ENCODE measurements at places on chromosomes 6 and 20.

DNA sequence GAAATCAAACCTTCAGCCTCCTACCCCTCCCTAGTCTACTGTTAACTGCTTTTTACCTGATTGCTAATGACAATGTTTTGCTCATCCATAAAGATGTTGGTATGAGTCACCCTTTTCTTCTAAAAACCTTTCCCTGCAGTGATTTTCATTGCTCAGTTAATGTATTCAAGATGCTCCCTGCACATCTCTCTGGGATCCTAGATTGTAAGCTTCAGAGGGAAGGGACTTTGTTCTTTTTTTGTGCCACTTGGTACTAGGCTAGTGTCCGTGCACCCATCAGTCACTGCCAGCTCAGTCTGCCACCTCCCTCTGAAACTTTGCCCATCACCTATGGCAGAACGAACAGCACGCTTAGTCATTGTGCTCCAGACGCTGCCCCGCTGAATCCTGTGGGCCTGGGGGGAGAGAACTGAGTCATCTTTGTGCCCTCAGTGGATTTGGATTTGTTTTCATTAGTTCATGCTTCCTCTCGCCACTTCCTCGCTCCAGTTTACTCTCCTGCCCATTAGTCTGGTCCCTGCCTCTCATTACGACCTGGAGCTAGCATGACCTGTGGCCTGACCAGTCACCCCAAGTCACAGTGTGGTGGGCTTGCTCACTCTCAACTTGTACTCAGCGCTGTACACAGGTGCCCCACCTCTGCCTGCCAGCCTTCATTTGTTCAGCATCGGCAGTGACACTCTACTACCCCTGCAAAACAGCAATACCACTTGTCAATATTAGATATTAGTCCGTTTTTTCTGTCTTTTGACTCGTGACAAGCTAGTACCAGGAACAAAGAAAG is 78.0 kb upstream of the TMEM181 start:
- no peak for DNase-seq

- no peak for DNase-seq
Measured at GRCh38 chr20:58877976-58878360, 25.5 kb downstream of the GNAS start.

GRCh38 chr6:22059126-22059525 is 237.7 kb downstream of the PRL start:
- DNase-seq: no peak

DNA sequence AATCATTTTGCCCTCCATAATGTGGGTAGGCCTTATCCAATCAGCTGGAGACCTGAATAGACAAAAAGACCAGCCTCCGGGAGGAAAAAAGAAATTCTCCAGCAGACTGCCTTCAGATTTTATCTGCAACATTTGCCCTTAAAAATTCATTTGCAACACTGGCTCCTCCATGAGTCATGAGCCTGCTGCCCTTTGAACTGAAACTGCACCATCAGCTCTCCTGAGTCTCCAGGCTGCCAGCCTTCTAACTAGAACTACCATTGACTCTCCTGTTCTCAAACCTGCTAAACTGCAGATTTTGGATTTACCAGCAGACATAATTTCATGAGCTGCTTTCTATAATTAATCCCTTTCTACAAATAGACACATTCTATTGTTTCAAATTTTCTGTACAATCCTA is 223.9 kb upstream of the THEMIS start:
- no peak for DNase-seq

DNA sequence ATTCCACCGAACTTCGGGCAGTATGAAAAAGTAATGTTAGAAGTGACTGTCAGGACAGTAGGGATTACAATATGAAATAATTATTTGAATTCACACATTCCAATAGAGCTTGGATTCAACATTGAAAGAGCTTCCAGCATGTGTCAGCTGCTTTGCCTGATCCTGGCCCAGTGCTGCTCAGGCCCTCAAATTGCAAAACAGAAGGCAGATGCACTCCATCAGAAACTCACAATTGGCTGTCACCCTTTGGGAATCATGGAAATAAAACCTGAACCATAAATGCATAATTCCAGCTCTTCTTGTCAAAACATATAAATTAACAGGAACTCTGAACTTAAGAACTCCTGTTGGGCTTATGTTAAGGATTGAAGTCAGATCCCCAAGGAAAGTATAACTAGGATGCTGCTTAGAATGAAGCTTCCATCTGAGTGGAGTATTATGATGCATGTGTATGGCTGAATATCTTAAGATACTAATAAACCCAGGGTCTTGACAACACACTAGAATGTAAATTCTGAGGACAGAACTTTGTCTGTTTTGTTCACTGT is 1.8 kb upstream of the NDUFAF4 start:
- no peak for DNase-seq

DNA sequence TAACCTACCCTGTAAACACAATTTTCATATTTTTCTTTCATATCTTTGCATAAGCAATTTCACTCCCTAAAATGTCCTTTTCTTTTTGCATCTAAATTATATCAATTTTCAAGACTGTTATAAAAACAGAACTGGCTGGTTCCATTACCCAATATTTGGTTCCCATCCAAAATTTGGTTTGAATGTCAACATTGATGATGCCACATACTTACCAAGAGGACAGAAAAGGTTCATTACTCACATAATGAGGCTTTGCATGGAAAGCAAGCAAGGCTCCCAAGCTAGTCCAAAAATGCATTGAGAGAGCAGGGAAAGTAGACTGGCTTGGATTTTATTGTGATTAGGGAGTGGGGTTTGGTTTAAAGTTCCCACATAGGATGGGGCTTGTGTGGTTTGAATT is 144.4 kb upstream of the AKIRIN2 start:
- DNase-seq: no peak

DNA sequence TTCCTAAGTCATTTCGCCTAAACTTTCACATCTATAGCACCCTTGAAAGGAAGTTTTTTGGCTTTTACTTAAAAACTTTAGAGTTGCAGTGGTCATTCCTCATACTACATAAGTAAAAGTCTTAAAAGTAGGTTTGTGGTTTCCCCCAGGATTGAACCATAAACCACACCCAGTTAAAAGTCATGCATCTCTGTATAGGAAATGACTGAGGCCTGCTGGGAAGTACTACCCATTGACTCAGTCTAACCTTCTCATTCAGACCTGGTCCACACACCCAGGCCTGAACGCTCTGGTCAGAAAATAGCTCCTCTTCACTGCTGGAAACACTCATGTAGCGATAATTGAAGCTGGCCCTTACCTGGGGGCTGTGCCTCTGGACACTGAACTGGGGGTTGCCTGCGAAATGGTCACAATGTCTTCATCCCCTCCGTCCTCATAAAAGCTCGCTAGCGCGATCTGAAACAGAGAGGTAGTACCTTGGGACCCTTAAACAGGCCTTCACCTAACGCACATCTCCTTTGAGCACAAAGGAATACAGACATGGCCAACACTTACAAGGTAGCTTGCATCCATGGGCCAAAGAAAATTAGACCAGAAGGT is 2.6 kb downstream of the NSFL1C start:
- DNase-seq: peak; percentile 74

GRCh38 chr6:104688283-104688969 is 171.3 kb downstream of the HACE1 start:
- no peak for DNase-seq

DNA sequence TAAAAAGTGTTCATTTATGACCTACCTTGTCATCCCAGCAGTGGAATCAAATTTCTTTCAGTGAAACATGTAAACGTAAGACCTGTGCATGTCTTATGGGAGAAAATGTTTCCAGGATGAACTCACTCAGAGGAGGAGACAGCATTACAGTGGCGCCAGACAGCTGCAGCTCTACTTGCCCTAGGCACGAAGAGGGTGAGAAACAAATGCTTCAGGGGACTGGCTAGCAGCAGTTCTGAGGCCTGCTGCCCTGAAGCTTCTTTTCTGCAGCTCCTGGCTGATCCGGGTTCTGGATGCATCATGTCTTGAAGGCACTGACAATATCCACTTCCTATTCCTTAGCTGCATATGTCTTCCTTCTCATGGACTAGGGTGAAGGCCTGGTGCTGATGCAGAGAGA is 120.2 kb downstream of the QRSL1 start:
- no peak for DNase-seq

GRCh38 chr6:50049829-50050228 is at the start of gene DEFB112:
TSS of gene DEFB112 (minus strand) at chr6:50049929. CDS start at chr6:50049869, 60 bp downstream.
- DNase-seq: no peak

GRCh38 chr6:28981431-28981832 is 23.7 kb downstream of the ZNF311 start:
- DNase-seq: peak; percentile 77

DNA sequence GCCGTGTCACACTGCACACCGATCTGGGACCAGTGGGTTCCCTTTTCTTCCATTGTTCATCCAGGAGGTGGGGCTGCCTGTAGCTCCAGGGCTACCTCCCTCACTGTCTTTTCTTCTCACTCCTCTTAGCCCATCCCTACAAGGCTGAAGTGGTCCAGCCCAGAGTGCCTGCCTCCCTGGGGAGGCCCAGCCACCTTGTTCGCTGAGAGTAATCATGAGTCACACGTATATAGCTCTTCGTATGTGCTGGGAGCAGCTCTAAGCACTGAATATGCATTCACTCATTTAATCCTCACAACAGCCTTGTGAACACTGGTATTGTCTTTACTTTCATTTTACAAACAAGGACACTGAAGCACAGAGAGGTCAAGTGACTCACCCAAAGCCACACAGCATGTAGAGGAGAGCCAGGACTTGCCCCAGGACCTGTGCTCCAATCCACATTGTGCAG is 14.7 kb upstream of the CCDC167 start:
- no peak for DNase-seq

DNA sequence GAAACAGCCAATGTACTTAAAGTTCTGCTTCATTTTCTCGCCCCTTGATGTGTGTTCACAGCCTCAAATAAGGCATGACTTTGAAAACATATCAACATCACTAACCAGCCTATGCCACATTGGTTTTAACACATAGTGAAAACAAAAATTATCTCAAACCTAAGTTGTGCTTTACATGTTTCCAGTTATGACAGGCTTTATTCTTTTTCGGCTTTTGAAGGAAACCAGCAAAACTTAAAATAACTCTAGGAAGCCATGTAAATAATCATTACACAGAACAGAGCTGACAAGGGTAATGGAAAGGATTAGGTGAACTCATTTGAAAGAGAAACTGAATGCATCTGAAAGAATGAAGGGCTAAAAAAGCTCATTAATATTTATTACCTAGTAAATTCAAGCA is 42.1 kb downstream of the BMP5 start:
- no peak for DNase-seq

DNA sequence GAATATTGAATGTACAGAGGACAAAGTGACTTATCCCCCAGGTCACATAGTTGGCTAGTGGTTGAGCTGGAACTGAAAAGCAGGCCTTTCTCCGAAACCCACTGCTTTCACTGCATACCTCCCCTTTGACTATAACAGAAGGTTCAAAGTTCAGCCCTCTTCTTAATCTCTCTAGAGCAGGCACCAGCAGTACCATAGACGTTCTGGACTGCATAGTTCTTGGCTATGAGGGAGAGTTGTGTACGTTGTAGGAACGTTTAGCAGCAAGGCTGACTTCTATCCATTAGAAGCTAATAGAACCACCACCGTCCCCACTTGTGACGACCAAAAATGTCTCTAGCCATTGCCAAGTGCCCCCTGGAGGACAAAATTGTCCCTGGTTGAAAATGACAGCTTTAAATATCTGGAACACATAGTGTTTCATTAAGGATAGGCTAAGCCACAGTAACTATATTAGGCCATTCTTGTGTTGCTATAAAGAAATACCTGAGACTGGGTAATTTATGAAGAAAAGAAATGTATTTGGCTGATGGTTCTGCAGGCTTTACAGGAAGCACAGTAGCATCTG is 123.8 kb upstream of the MTHFD1L start:
- DNase-seq: no peak

DNA sequence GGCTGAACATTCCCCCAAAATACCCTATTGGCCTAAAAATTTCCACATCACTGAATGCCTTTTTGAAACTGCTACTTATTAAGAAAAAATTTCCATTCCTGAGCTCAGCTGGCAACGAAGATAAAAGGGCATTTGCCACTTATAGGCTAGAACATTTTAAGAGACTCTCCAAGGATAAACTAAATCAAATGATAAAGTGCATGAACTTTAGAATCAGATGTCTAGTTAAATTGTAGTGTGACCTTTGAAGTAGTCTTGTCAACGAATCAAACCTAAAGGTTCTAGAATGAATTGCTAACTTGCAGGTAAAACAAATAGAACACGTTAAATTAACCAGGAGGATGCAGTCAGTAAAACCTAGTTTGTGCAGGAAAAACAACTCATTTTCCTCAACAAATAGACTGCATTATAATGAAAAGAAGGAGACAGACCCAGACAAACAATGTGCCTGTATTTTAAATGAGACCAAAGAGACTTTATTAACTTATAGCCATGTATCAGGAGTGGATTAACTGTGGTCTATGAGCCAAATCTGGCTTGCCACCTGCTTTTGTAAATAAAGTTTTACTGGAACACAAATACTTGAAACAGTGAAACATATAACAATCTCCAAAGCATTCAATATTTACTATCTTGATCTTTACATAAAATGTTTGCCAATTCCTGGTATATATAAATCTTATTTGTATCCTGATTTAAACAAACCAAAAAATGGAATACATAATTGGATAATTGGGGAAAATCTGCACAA is 184.4 kb downstream of the MEI4 start:
- DNase-seq: no peak

DNA sequence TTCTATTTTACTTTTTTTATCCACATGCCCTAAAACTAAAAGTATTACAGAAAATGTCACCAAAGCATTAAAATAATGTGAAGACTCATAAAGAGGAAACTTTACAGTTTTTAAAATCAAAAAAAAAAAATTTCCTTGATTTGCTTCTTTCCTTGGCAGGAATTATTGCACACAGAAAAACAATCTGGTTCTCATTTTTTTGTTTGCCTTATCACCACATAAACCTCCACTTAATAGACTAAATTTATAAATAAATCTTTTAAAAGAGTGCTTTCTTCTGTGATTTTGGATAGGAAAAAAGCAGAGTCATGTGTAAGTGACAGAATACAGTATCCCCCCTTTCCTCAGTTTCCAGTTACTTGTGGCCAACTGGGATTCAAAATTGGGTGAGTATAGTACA is 695.1 kb upstream of the CITED2 start:
- DNase-seq: no peak

GRCh38 chr20:51758978-51759544 is 9.1 kb downstream of the ATP9A start:
- no peak for DNase-seq

- no peak for DNase-seq
Measured at GRCh38 chr6:25250878-25251277, 28.3 kb upstream of the CARMIL1 start.

- no peak for DNase-seq
Measured at GRCh38 chr20:45440424-45440823, 24.5 kb downstream of the PIGT start.

GRCh38 chr20:50299325-50299629 is 108.6 kb downstream of the CEBPB start:
- no peak for DNase-seq

DNA sequence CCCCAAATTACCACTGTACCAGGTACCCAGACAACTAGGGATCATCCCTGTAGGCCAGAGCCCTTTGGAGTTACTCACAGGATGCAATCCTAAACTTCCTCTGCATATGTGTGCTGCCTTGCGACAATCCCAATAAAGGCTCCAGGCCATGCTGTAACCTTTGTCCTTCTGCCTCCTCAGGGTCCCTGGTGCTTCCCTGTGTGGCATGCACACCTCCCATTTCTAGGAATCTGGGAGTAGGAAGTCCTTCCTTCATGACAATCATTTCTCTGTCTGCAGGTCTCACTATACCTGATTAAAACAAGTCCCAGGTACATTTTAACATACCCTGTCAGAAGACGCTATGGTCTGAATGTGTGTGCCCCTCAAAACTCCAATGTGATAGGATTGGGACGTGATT is 37.0 kb upstream of the MCUR1 start:
- no peak for DNase-seq
